ENCODE measurements at places on chromosomes 12 and 14. TPM values are rescaled to one million over a fixed set of nuclear protein-coding genes. Genes with fewer than 3 reads are reported as not detected.

The SERPINA5 gene
- not detected for total RNA-seq

The SLC6A12 gene
- not detected for total RNA-seq

The SYNDIG1L gene
- total RNA-seq: 0.14 TPM

The ARMH4 gene
- total RNA-seq: 5.1 TPM

The KIF26A gene
- total RNA-seq: 0.14 TPM

The CLEC14A gene
- not detected for total RNA-seq

The ITPR2 gene
- total RNA-seq: 13.3 TPM

The RNU7-1 gene
- total RNA-seq: not detected

The RAP1B gene
- 161 TPM for total RNA-seq

The SLC22A17 gene
- 4.9 TPM for total RNA-seq

All from nasal cavity respiratory epithelium epithelial cell of viscerocranial mucosa (primary cell).